ENCODE measurements at places on chromosomes 12 and 14. TPM values are rescaled to one million over a fixed set of nuclear protein-coding genes. Genes with fewer than 3 reads are reported as not detected.

ABCD2 gene
- total RNA-seq: 0.20 TPM

MYH7 gene
- not detected for total RNA-seq

ACRBP gene
- total RNA-seq: 0.30 TPM

CELA1 gene
- not detected for total RNA-seq

HOXC4 gene
- total RNA-seq: 1.7 TPM

TMEM119 gene
- not detected for total RNA-seq

HIF1A gene
- 193 TPM for total RNA-seq

MAP1LC3B2 gene
- 3.4 TPM for total RNA-seq

PRKD1 gene
- total RNA-seq: 7.9 TPM

TMTC2 gene
- total RNA-seq: 1.7 TPM

KIF5A gene
- total RNA-seq: 0.56 TPM

CDKN3 gene
- 66.4 TPM for total RNA-seq

NR1H4 gene
- total RNA-seq: not detected

CGRRF1 gene
- total RNA-seq: 22.3 TPM

TGFB3 gene
- total RNA-seq: 1.1 TPM

TAS2R13 gene
- 0.68 TPM for total RNA-seq

WNT5B gene
- 0.44 TPM for total RNA-seq

RBP5 gene
- not detected for total RNA-seq

SDSL gene
- 21.1 TPM for total RNA-seq

C14orf39 gene
- not detected for total RNA-seq

PELI2 gene
- total RNA-seq: 0.19 TPM

BIN2 gene
- total RNA-seq: not detected

KRT79 gene
- not detected for total RNA-seq

ADAM21 gene
- total RNA-seq: 0.37 TPM

PLEK2 gene
- 22.4 TPM for total RNA-seq

C12orf54 gene
- 1.9 TPM for total RNA-seq

C14orf180 gene
- total RNA-seq: not detected

SMIM41 gene
- total RNA-seq: not detected

CLEC4E gene
- not detected for total RNA-seq

OAS2 gene
- total RNA-seq: 0.71 TPM

MYO1A gene
- total RNA-seq: 0.42 TPM

OR4E2 gene
- not detected for total RNA-seq

EIF2S3B gene
- total RNA-seq: 9.3 TPM

LRRC43 gene
- not detected for total RNA-seq

WDR89 gene
- total RNA-seq: 14.3 TPM

SDS gene
- total RNA-seq: not detected

MGP gene
- 1.3 TPM for total RNA-seq

IFNG gene
- not detected for total RNA-seq

SYCP3 gene
- total RNA-seq: not detected

TAS2R20 gene
- 1.1 TPM for total RNA-seq

JDP2 gene
- total RNA-seq: 45.3 TPM

FOXG1 gene
- not detected for total RNA-seq
